Fibroblast of skin of scalp (primary cell): ENCODE measurements at places on chromosomes 2 and 18.

DNA sequence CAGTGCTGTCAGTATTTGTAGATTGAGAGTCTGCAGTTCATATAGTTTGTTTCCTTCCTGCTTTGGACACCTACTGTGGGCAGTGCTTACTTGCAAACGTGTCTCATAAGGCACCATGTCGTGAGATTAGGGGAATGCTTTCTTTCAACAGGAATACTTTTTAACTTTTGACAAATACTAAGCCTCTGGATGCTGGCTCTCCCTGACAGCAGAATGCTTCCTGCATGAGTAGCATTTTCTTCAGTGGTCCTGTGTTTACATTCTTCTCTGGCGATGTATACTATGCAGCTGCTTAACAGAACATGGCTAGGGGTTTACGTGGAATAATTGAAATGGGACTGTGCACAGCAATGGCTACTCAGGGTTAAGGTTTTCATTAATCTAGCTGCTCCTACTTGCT is 807.5 kb downstream of the MBD2 start:
- DNase-seq = peak; percentile 43

GRCh38 chr2:241739651-241740050 is 5.2 kb downstream of the D2HGDH start:
- DNase-seq = peak; percentile 34

DNA sequence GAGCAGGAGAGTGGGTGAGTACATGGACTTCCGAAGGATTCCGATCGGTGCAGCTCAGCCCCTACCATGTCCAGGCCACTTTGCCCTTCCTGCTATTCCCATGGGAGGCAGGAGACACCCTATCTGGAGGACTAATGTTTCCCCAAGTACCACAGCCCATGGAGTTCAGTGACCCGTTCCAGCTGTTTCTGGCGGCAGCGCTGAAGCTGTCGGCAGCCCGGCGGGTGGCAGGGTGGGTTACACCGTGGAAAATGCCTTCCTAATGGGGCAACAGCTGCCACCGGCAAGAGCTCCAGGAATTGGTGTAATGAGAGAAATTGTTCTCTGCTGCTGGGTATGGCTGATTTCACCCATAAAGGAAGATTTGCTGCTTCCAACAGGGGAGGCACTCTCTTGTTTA is 98.3 kb downstream of the MYCN start:
- no peak for DNase-seq

DNA sequence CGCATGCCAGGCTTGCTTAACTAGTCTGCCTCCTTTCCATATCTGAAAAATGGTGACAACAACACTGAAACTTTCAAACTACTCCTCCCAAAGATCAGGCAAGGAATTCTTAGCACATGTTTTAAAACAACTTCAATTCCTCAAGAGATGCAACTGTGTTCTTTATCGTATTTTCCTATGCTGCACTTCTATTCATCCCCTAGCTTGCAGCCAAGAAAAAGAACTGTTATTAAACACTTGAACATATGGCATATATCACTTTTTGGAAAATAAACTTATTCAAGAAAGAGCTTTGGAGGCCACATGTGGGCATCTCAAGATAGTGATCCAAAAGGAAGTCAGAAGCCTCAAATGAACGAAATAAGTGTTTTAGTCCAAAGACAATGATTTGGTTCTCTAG is 75.6 kb upstream of the STAM2 start:
- DNase-seq = no peak

DNA sequence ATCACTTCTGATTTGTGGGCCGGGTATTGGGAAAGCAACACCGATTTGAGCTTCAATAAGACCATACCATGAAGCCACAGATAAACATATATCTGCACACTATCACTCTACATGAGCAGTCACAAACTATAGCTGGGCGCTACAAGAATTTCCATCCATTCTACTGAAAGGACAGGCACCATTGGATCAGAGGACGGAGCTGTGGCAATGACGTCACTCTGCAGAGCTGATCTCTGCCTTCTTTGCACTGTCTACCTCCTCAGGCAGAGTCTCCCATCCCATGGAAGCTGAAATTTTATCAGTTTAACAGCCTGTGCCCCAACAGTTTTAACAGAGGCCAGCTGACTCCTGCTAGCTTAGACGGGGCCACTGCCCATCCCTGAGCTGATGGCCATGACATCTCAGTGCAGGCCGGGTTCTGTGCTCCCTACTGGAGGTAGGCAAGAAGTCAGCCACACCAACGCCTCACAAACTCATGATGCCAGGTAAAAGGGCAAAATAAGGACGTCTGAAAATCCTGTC is 389.6 kb upstream of the SALL3 start:
- DNase-seq = no peak

DNA sequence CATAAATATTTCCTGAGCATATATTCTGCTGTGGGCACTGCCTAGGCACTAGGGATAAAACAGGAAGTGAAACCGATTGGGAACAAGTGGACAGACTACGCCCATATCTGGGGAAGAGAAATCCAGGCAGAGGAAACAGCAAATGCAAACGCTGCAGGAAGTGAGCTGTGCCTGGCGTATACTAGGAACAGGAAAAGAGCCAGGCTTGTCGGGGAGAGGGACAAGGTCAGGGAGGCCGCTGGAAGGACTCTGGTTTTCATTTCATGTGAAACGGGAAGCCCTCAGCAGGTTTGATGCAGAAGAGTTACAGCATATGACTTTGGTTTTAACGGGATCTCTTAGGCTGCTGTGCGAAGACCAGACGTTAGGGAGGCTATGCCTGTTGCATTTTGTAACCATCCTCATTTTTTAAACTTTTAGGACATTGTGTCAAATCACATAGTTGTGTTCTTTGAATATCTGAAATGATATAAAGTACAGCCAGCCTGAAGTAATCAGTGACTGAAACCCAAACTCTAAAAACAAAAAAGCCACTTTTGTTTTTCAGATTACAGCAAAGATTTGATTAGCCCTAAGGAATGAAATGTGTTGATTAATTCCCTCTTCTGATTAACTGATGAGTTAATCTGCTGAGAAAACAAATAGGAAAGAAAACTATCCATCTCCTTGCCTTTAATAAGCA is 110.2 kb upstream of the PIEZO2 start:
- peak; percentile 13 for DNase-seq

GRCh38 chr18:12765126-12765525 is 62.3 kb downstream of the PSMG2 start:
- DNase-seq = no peak

DNA sequence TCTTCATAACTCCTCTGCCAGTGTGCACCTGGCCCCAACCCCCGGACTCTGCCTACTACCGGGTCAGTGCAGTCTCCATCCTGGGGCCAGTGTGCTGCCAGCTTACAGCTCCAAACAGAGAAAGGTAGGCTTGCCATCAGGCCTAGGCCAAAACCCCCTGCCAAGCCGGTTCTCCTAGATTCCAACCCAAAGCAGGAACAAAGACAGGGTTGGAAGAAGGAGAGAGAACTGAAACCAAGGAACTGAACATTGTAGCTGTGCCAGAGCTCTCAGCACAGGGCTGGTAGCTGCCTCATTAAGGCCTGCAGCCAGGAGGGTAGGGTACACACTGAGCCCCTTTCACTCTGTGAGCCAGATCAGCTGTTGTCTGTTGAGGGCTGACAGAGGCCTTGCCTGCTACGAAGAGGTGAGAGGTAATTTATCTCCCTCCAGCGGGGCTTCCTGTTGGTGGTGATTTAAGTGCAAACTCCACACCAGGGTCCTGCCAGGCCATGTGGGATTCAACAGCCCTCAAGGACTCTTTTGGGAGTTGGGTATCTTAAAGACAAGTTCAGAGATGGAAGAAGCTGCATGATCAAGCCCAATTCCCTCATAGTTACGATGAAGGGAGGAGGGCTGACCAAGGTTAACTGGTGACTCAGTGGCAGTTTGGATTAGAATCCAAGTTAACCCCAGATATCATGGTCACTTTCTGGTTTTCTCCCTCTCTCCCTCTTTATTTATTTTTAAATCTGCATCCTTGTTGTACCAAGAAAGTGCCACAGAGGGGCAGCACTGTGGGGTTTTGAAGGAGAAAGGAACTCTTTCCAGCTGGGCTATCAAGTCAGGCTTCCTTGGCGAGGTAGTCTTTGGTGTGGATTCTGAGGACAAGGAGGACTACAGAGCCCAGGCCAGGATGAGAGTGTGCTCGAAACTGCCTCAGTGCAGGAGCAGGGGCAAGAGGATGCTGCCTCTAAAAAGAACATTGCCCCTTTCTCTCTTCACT is 48.1 kb downstream of the CYRIA start:
- peak; percentile 27 for DNase-seq

GRCh38 chr18:12291161-12291560 is 16.9 kb upstream of the TUBB6 start:
- no peak for DNase-seq

DNA sequence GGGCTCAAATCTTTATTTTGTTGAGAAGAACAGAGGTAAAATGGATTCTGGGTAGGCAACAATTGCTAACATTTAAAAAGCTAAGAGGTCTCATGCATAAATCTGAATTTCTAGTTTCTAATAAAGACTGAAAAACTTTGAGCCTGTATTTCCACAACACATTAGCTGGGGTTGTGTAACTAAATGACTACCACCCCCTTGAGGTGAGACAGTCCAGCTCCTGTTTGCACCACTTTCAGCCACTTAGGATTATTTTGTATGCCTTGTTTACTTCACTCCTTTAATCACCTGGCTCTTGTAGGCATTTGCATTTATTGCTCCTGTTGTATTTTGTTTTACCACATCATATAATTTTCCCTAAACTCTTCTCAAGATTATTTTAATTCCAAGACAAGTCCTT is 376.6 kb downstream of the PTH2R start:
- no peak for DNase-seq

DNA sequence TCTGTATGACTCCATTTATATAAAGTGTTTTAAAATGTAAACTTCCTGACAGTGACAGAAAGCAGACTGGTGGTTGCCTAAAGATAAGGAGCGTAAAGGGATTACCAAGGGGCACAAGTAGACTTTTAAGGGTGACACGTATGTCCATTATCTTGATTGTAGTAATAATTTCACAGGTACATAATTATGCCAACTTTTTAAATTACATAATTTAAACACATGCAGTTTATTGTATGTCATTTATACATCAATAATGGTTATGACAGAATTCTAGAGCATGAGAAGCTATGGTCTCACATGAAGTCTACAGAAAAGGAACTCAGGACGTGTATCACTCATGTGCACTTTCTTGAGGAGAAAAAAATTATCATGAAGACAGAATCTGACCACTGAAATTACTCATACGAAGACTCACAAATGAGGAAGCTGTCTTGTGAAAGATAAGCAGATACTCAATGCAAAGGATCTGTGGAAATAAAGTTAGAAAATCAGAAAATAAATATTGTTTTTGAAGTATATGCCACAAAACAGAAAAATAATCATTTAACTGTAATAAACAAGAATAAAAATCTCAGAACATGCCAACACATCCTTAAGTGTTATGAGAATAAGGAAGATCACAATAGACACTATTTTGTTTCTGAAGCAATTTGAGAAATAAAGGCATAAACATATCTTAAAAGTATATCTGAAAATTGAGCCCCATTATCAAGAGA is 84.4 kb downstream of the TMEM131 start:
- peak; percentile 9 for DNase-seq

DNA sequence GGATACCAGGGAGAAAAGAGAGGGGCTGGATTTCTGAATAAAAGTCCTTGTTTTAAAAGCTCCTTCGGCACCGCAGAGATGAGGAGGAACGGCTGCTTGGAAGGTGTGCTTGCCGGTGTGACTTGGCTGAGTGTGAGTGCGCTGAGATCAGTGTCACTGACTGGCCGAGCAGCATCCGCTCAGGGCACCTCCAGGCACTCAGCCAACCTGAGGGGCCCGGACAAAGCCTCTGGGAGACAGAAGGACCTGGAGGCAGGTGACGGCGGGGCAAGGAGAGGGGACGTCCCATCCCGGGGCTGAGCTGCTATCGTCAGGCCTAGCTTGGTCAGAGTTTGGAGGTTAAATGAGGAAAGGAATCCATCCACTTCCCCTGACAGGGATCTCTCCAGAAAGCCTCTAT is 16.8 kb upstream of the ALLC start:
- no peak for DNase-seq

DNA sequence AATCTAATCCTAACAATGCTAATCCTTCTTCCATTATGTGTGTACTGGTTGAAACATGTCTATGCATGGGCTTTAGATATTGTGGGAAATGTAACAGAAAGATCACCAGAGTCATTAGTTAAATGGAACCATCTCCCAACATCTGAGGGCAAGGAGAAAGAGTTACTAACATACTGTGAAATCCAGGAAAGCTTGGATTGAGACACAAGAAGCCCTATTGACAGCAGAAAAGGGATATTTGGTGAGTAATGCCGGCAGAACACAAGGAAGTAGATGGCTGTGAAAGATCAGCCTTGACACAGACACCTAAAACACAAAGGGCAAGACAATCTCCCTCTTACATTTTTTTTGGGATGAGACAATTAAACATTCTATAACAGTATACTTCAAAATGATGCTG is 28.5 kb upstream of the LAMA1 start:
- DNase-seq = no peak

GRCh38 chr2:42117923-42118753 is 51.0 kb upstream of the EML4 start:
- DNase-seq = peak; percentile 88

- DNase-seq = peak; percentile 83
Measured at GRCh38 chr2:46014911-46015654, 282.1 kb upstream of the EPAS1 start.

GRCh38 chr2:84491741-84492140 is 24.6 kb upstream of the DNAH6 start:
- no peak for DNase-seq

GRCh38 chr2:149735237-149735958 is 147.8 kb upstream of the MMADHC start:
- no peak for DNase-seq

- no peak for DNase-seq
Measured at GRCh38 chr2:233448220-233448559, 93.9 kb downstream of the DGKD start.

GRCh38 chr2:27307545-27308358 is 493 bp downstream of the UCN start:
- peak; percentile 6 for DNase-seq

DNA sequence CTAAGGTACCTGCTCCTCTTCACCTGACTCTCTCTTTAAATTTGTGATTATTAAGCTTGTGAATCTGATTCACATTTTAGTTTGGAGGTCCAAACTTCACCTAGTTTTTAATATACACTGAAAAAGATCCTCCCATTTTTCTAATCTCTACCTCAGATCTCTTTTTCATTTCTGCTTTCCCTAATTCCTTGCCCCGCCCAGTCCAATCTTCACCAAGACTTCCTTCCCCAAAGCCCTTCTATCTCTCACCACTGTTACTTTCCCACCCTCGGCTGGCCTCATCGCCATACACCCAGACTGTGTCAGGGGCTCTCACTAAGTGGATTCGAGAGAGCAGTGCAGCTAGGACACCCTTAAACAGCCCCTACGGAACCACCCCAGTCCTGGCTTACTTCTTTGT is 40.0 kb downstream of the LBH start:
- DNase-seq = no peak

- peak; percentile 39 for DNase-seq
Measured at GRCh38 chr18:41745166-41746049, 209.6 kb upstream of the PIK3C3 start.

- DNase-seq = no peak
Measured at GRCh38 chr2:69740502-69740951, 1.4 kb upstream of the ANXA4 start.
